Uterus (tissue), 4 donors: ENCODE measurements at places on chromosomes 16 and 17.
A peak's percentile ranks its signal among the peaks of the same experiment; 100 is the strongest.

DNA sequence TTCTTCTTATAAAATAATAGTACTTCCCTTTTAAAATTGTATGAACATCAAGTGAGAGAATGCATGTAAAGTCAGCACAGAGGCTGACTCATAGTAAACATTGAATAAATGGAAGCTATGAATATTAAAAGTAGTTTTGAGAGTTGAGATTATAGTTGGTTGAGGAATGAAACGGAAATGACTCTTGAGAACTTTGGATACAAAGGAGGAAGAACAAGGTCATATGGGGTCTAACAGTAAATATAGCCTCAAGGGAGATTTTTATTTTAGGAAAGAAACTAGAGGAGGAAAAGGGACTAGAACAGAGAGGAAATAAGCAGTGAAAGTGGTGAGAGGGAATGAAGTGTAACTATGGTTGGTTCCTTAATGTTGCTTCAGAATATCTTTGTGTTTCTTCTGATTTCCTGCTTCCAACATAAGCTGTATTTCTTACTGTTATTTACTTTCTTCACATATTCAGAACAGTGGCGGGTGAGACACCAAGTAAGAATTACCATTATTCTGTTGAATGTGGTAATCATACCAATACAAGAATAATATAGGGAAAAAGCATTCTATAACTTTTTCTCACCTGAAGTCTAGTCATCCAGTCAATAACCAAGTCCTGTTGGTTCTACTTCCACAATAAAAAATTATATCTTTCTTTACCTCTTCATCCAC is 165.1 kb downstream of the CHD9 start:
- no peak for DNase-seq

DNA sequence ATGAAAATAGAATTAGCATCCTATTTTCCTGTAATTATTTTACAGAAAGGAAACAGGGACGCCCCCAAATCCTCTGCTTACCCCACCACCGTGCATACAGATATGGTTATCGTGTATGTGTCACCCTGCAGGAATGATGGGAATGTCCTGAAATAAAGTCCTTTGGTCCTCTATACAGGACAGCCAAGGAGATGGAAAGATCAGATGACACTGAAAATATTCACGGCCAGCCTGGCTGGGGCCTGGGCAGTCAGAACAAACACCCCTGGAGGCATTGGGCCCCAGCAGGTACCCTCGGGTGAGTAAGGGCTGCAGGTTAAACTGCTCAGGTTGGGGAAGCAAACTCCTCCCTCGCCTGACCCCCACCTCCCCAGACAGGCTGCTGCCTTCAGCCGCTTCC is 368.0 kb downstream of the FOXL1 start:
- DNase-seq: no peak

GRCh38 chr16:71540-72401 is 660 bp downstream of the RHBDF1 start:
- peak; percentile 81 for DNase-seq

DNA sequence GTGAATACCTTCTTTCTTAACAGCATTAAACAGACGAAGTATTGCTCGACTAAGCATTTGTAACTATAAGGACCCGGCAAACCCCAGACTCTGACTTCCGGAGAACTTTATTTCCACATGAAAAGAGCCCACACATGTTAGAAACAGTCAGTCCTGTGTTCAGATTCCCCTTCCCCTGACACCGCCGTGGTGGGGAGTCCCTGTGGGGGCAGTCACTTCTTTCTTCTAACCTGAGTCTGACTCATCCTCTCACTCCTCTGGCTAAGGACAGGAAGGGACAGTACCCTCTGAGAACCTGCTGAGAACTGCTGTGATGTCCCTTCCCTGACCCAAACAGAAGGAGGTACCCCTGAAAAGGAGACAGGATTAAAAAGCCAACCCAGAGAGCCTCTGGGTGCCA is 165.1 kb downstream of the XYLT1 start:
- DNase-seq: no peak

GRCh38 chr17:77741109-77741508 is 217.4 kb upstream of the TNRC6C start:
- no peak for DNase-seq
